ENCODE measurements at places on chromosomes 2 and 18.

DNA sequence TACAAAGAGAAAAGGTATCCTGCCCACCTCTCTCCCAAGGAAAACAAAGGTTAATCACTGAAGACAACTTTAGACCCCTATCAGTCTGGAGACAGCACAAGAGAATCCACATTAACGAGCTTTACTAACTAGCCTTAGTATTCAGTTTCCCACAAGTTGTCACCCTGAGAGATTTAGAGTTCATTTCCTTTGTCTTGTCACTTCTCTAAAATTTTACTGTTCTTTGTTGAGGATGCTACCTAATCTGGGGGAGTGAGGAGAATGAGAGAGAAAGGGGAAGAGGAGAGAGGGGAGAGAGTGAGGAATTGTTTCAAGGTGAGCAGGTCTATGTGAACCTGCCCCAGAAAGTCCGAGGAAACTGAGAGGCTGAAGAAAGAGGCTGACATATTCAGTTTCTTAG, 28.4 kb downstream of the C2orf76 start:
- no peak for DNase-seq

GRCh38 chr18:9861933-9862332, 23.8 kb upstream of the TXNDC2 start:
- no peak for DNase-seq

DNA sequence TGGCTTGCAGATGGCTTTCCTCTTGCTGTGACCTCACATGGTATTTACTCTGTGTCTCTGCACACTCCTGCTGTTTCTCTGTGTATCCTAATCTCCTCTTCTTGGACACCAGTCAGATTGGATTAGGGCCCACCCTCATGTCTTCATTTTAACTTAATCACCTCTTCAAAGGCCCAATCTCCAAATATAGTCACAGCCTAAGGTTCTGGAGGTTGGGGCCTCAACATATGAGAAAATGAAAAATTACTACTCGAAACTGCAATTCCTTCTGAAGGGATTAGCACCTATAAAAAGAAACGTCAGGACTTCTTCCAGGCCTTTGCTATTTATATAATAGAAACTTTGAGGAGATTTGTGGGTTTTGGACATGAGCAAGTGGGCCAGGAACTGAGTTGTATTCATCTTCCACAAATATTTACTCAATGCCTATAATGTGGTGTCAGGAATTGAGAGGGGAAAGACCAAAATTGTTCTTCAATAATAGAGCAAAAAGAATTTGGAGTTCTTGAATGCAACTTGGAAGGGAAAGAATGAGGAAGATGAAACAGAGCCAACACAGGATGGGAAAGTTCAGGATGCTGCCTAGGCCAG, 270.0 kb upstream of the FN1 start:
- DNase-seq, result no peak

- no peak for DNase-seq
Measured at GRCh38 chr2:238879621-238880377, 31.9 kb downstream of the TWIST2 start.

DNA sequence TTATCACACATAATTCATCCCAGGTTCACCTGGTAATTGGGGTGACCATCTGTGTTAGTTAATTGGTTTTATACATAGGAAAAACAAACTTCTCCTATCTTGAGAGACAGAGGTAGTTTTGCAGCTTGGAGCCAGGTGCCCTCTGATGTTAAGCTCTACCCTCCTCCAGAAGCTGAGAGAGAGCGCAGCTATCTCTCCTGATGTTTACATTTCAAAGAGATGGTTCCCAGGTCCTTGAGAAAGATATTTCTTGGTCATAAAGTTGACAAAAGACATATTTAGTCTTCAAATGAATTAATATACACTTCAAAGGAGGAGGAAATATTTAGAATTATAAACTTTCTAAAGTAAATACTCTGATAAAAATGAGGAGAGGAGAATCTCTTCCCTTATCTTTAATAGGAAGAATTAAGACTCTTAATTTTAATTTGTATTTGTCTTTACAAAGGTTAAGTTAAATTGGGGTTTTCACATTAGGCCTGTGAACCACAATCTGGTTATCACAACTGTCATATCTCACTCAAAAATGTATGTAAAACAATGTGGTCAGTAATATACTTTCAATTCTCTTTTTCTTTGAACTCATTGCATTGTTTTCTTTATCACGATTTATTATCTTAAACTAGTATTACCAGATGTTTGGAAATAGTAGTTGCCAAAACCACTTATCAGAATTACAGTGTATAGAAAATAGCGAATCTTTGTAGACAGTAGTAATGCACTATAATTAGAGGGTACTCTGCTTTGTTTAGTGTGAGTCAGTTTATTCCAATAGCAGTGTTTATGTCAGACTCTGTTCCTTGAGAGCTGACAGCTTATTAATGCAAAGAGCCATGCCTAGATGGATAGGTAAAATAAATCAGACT, 26.8 kb downstream of the SERPINB4 start:
- DNase-seq, result no peak

DNA sequence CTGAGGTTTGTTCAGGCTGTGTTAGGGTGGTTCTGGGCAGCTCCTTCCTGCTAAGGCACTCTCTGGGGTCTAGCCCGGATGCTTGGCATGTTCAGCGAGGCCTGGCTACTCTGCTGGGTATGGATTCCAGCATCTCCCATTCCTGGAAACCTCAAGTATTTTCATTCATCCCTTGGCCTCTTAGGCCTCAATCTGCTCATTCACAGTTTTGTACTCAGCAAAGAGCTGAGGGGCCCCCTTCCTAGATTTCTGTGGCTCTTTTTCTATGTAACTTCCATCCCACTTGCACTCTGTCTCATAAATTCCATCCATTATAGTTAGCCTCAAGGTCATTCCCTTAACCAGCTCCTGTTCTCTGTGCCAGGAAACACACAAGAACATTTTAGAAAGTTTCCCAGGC, 798.8 kb upstream of the HS6ST1 start:
- DNase-seq, result no peak

GRCh38 chr2:8090748-8091700, 590.8 kb upstream of the ID2 start:
- DNase-seq, result no peak

- DNase-seq, result no peak
Measured at GRCh38 chr2:186059096-186059495, 320.5 kb downstream of the FSIP2 start.

- no peak for DNase-seq
Measured at GRCh38 chr2:25029183-25029554, 12.7 kb upstream of the EFR3B start.

- peak; percentile 78 for DNase-seq
Measured at GRCh38 chr2:133420788-133421187, 147.5 kb downstream of the NCKAP5 start.

DNA sequence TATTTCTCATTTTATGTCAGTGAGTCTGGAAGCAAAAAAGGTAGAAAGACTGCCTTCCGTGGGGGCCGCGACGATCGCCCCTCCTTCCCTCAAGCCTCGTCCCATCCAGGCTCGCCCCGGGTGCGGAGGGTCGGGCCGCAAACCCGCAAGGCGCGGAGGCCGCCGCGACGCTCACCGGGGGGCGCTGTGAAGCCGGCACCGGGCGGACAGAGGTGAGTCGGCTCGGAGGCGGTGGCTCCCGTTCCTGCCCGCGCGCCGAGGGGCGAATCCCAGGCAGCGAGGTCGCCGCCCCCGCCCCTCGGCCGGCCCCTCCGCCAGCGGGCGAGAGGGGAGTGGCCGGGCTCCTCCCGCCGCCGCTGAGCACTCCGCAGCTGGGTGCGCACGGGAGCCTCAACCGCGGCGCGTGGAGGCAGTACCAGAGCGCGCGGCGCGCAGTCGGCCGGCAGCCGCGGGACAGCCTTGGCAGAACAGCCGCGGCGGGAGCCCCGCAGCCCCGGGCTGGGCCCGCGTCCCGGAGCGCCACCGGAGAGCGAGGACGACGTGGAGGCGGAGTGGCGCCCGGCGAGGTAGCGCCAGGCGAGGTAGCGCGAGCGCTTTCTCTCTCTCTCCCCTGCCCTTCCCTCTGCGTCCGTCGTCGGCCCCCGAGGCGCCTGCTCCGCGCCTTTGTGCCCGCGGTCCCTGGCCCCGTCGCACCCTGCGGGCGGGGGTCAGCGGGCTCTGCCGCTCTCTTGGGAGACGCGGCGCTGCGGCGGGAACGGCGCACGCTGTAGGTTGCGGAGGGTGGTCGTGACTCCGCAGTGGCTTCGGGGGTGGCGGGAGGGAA, at the start of gene MYO1B:
Gene MYO1B, plus strand, starts transcription at position 359 of the 823 bp plus-strand sequence. CDS start 31,492 bp downstream, outside the sequence.
- DNase-seq, result no peak

DNA sequence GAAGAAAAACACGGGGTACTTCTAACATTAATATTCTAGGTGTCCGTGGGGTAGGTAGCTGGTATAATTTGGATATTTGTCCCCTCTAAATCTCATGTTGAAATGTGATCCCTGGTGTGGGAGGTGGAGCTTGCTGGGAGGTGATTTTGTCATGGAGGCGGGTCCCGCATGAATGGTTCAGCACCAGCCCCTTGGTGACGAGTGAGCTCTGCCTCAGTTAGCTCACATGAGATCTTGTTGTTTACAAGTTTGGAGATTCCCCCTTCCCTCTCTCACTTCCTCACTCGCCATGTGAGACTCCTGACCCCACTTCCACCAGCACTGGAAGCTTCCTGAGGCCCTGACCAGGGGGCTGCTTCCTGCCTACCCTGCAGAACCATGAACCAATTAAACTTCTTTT, 35.4 kb upstream of the DNER start:
- DNase-seq, result no peak

- no peak for DNase-seq
Measured at GRCh38 chr18:46372670-46373069, 268.5 kb downstream of the HAUS1 start.

DNA sequence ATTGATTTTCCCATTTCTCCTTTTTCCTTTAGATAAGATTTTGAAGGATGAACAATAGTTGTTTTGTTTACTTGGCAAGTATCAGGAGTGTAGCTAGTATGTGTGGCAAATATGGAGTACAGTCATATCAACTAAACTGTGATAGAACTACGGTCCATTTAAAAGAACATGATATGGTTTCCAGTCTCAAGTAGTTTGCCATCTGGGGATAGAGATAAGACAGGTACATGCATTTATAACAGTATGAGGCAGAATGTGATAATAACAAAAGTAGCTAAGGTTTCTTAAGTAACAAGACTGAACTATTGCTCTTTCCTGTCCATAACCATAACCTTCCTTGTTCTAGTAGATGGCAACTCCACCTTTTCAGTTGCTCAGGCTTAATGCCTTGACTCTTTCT, 75.6 kb upstream of the TACR1 start:
- DNase-seq, result no peak

DNA sequence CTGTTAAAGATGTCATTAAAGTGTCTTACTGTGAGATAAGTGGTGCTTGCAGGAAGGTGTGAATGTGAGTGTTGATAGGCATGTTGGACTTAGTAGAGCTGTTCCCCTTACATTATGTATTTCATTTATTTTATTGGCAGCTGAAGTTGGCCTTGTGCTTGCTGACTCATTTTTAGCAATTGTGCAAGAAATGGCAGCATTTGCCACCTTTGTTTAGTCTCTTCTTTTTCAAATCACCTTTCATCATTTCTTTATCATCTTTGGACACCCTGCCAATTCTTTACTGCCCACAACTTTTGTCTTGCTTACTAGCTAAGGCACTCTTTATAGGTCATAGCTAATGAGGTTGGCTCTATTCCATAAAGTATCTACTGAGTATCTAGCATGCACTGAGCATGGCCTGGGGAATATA, 130.3 kb upstream of the LYPD6 start:
- no peak for DNase-seq

- no peak for DNase-seq
Measured at GRCh38 chr18:44388329-44388728, 292.4 kb upstream of the SETBP1 start.

GRCh38 chr2:137872577-137872976, 91.7 kb upstream of the HNMT start:
- no peak for DNase-seq

DNA sequence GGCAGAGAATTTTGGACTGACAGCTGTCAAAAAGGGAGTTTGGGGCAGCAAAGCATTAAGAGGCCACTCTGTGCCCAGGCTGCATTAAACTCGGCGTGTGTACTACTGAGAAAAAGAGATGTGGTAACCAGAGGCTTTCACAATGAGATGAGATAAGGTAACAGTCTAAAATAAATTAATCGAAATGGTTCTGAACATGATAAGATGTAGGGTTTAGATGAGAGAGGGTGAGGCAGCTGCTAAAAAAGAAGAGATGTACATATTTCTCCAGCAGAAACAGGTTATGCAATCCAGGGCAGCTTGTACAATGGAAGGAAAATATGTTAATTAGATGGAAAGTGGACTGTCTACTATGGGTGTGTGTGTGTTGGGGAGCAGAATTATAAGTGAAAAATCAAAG, 39.2 kb upstream of the ACTR3 start:
- no peak for DNase-seq

GRCh38 chr2:185813707-185814106, 75.1 kb downstream of the FSIP2 start:
- DNase-seq, result no peak

DNA sequence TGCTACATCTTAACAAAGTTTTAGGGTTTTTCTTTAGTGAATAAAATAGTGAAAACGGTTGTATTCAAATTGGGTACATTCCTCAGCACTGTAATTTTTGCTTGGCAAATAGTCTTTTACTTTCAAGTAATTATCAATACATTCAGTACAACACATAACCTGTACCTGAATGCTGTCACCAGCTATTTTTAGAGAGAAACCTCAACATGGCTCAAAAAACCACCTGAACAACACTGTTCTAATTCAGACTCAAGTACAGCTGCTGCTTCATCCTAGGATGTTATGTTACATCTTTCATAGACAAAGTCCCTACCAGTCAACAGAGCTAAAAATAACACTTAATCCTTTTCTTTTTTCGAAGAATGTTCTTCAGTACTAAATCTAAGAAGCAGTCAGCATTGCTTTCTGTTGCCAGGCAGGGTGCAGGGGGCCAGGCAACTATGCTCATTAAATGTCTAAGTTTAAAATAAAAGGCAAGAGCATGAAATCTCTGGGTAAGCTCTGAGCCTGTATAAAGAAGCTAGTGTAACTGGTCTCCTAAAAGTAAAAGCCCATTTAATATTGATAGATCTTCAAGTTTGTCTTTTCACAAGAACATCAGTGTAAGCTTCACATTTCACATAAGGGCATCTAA, 20.5 kb downstream of the PDIA6 start:
- DNase-seq, result peak; percentile 47

GRCh38 chr2:207143215-207144172, 22.3 kb downstream of the KLF7 start:
- DNase-seq, result no peak

GRCh38 chr18:48657447-48658120, 118.8 kb downstream of the CTIF start:
- no peak for DNase-seq

GRCh38 chr2:110813896-110814295, 81.5 kb downstream of the ACOXL start:
- no peak for DNase-seq

- no peak for DNase-seq
Measured at GRCh38 chr2:158391876-158392275, 64.7 kb downstream of the CCDC148 start.

- no peak for DNase-seq
Measured at GRCh38 chr2:221818616-221819320, 246.7 kb upstream of the EPHA4 start.

DNA sequence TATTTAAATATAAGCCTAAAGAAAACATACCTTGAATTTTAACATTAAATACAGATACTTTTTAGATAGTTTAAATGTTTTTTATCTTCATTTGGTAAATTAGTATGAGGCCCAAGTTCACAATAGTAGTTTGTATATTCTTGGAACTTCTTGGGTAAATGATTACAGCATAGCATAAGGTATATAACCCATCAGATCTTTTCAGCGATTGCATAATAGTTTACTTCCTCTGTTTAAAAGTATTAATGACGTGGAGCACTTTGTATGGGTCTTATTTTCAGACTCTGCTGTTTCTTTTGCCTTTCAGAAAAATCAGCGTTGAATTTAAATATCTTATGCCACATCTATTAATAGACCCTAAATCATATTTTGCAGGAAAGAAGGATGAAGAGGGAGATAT, 60.2 kb downstream of the CHRNA1 start:
- no peak for DNase-seq

GRCh38 chr2:176763851-176764404, 448.7 kb upstream of the HNRNPA3 start:
- DNase-seq, result no peak

All from spinal cord (tissue), 10 donors.